Activated naive CD8-positive, alpha-beta T cell treated with anti-CD3 and anti-CD28 coated beads, Interleukin-2, amount 50 U/mL, for 16 hours (primary cell): ENCODE measurements at places on chromosomes 16 and 17.

DNA sequence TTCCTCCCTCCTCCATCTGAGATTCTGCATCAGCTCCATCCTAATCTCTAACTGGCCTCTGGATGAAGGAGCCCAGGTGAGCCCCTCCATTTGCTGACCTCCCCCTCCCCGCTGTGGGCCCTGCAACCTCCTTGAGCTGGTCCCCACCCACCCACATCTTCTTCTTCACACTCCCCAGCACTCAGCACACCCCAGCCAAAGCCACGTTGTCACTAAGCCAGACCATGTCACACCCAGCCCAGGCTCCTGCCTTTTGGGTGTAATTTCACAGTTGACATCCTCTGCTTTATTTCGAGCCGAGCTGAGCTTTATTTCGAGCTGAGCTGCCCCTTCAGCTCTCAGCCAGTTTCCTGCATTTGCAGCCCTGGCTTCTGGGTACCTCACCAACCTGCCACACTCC is 282.7 kb upstream of the TNRC6C start:
- no peak for DNase-seq

DNA sequence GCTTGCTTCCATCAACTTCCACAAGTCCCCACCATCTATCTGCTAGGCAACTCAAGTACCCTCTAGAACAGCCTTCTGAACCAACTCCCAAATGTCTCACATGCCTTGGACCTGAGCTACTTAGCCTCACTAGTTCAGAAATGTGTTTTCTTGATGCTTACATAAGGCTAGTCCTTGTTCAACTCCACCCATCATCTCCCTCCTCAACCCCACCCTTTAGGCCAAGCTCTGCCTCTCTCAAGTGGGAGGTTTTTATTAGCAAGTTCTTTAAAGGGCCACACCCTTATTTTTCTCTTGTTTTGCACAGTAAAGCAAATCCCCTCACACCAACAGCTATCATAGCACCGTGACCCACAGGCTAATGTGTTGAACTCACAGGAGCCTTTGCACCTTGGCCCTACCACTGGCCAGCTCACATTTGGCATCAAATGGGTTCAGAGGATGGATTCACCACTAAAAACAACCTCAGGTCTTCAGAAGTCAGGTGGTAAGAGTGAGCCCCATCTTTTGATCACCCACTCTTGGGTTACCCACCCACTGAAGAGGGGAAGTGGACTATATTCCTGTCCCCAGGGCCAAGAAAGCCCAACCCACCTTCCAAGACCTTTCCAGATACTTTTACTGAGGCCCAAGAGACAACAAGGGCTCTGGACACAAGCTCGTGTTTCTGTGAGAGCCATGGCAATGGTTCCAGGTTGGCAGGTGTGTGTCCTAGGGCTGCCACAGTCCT is 12.2 kb downstream of the PIK3R5 start:
- no peak for DNase-seq

- no peak for DNase-seq
Measured at GRCh38 chr17:78679495-78680395, 102.3 kb downstream of the CYTH1 start.

DNA sequence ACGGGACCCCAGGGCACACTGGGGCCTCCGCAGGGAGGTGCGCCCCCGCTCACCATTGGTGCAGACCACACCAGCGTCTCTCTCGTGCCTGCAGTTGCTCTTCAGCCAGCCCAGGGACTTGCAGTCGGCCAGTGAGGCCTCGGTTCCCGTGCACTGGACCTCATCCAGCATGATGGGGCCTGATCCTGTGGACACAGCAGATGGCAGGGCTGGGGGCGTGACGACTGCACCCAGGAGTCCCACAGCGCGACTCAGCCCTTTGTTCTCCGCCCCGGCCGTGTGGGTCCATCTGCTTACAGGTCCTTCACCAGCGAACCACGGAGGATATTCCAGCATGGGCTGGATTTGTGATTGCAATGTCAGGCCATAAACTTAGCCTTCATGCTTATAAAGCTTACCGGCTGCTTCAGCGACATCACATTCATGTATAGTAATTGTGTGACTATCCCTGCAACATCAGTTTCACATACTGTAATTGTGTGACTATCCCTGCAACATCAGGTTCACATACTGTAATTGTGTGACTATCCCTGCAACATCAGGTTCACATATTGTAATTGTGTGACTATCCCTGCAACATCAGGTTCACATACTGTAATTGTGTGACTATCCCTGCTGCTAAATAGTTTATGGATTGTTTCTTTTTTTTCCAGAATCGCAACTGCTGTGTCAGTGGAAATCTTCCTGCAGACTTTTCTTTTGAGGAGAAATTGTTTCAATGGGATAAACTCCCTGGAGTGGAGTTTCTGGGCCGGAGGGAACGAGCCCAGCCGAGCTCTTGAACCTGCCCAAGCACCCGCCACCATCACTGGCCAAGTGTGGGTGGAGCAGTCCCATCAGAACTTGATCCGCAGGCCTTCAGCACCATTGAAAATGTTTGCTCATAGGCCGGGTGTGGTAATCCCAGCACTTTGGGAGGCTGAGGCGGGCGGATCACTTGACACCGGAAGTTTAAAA is 4.8 kb downstream of the LGALS3BP start:
- no peak for DNase-seq

DNA sequence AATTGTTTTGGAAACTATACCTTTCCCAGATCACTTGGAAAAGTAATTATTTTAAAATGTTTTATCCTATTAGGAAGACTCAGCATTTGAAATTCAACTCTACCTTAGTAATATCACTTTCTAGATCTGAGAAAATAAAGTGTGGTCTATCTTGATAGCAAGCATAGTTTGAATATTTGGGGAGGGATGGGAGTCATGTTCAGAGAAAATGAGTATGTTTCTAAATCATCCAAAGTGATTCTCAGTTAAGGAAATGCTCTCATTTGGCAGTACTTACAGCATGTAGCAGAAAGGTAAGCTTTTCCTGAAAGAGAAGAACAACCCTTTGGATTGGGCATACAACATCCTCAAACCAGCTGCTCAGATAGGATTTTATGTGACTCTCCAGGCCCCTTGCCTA is 6.9 kb downstream of the C17orf75 start:
- DNase-seq, result no peak

DNA sequence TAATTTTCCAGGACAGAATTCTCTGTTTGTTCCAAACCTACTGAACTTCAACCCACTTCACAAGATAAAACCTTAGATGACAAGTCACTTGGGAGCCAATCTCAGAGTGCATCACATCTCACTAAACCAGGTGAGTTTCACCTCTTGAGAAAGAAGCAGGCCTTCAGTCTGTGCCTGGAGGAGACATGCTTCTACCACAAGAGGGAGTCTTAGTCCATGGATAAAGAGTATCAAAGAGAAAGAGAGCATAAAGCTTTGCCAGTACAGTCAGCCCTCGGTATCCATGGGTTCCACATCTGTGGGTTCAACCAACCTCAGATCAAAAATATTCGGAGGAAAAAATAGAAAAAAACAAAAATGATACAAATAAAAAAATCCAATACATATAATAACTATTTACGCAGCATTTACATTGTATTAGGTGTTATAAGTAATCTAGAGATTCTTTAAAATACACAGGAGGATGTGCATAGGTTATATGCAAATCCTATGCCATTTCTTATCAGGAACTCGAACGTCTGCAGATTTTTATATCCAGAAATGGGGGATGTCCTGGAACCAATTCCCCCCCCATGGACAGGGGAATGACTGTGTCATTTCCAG is 37.7 kb downstream of the DUSP14 start:
- no peak for DNase-seq

DNA sequence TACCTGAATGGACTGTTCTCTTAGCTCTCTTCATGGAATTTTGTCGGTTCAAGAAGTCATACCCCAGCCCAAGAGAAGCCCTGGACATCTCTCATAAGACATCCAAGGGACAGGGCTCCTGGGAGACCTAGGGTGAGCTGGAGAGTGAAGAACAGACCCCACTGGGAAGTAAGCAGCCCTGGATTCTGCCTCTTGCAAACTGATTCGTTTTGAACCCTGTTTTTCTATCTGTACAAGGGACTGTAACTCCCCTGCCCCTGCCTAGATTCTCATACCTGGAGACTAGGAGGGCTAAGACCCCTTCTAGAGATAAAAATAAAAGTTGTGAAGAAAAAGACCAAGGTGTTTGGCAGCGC is 449 bp downstream of the CCL3L1 start:
- no peak for DNase-seq

- DNase-seq, result no peak
Measured at GRCh38 chr17:82356845-82357355, 2.1 kb upstream of the TEX19 start.

DNA sequence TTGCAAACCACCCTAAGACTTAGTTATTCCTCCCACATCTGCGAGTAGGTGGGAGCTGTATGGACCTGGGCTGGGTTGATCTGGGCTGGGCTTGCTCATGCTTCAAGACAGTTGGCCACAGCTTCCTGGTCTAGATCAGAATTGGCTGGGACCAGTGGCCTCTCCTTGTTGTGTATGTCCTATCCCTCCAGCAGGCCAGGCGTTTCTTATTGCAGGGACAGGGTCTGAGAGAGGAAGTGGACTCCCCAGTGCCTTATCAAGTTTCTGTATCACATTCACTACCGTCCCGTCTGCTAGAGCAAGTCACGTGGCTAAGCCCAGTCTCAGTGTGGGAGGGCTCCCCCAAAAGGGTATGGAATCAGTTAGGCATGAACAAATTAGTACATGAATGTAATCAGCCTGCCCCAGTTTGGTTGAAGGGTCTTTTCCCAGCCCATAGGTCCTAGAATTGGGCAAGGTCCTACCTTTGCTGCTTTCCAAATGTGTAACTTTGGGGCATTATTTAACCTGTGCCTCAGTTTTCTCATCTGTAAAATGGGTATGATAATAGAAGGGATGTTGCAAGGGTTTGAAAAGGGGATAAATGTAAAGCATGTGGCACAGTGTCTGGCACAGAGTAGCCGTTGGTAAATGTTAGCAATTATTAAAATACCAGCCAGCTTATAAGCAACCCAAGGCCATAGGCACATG is 36.0 kb downstream of the NKD1 start:
- DNase-seq, result no peak

- DNase-seq, result no peak
Measured at GRCh38 chr16:29646947-29647346, 16.1 kb upstream of the SPN start.

- DNase-seq, result no peak
Measured at GRCh38 chr16:72427051-72427782, 255.3 kb upstream of the PMFBP1 start.

- no peak for DNase-seq
Measured at GRCh38 chr17:53792451-53792850, 30.3 kb upstream of the KIF2B start.

DNA sequence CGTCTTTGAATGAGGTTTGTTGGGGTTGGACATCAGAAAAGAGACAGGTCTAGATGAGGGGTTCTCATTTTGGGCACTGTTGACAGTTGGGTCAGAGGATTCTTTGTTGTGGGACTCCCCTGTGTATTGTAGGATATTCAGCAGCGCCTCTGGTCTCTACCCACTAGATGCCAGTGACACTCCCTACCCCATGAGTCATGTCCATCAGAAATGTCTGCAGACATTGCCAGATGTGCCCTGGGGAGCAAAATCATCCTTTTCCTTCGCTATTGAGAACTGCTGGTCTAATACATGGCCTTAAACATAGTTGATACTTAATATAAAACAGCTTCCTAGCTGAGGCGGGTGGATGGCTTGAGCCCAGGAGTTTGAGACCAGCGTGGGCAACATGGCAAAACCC is 3.1 kb downstream of the ABAT start:
- no peak for DNase-seq

DNA sequence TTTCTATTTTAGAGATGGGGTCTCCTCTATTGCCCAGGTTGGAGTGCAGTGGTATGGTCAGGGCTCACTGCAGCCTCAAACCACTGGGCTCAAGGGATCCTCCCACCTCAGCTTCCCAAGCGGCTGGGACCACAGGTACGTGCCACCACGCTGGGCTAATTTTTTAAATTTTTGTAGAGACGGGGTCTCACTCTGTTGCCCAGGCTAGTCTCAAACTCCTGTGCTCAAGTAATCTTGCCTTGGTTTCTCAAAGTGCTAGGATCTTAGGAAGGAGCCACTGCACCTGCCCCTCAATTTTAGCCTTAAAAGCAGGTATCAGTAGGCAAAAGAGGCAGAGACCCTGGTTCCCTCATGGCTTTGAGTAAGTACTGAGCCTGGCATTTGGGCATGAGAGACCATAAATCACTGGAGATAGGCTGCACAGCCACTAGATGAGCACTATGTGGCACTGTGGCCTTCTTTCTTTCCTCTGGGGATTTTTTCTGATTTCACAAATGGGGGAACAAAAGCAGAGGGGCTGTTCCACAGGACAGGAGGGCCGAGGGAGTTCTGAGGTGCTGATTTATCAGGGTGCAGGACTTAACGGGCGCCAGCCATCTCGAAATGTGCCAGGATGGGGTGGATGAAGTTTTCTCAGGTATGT is 82.2 kb downstream of the PLXDC1 start:
- DNase-seq, result no peak

GRCh38 chr17:38925263-38925995 is at the start of gene LASP1NB:
Gene LASP1NB, plus strand, starts transcription at chr17:38925614.
- DNase-seq, result peak; percentile 17

DNA sequence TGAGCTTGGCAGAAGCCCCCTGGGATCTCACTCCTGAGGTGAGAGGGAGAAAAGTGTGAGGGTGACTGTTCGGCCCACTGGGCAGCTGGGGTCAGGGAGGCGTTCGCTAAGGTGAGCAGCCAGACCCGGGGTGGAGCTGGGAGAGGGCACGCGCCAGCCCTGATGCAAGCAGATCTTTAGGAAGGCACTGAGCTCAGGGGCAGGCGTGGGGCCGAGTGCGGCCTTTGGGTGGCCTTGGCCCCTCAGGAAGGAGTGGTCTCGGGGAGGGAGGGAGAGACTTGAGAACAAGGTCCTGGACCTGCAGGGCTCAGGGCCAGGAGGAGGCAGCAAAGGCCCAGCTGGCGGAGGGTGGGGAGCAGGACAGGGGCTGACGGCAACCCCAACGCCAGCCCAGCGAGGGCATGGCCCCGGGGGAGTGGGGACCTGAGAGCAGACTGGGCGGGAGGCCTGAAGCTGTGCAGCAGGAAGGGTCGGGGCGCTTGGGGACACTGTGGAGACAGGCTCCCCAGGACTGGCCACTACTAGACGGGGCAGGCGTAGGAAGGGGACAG is 14.5 kb upstream of the WDR45B start:
- DNase-seq, result no peak

DNA sequence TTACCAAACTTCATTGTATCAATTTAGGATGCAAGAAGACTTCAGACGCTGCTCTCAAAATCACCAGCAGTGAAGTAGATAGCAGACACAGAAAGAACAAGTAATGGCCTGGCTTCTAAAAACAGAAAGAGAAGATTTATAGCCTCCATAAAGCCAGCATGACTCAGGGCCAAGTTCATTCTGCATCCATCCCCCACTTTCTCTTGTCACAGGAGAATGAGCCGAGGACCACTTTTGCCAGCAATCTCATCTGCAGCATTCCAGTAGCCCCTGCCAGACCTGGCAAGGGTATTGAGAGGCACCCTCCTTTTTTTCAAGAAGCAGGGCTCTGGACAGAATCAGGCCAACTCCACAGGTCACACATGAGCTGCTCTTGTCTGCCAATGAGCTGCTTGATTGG is 355.4 kb upstream of the SOX9 start:
- no peak for DNase-seq

GRCh38 chr16:275041-275641 is 603 bp downstream of the RGS11 start:
- DNase-seq, result no peak
